Right lobe of liver (tissue), 6 donors: ENCODE measurements at places on chromosomes 13 and 19.

DNA sequence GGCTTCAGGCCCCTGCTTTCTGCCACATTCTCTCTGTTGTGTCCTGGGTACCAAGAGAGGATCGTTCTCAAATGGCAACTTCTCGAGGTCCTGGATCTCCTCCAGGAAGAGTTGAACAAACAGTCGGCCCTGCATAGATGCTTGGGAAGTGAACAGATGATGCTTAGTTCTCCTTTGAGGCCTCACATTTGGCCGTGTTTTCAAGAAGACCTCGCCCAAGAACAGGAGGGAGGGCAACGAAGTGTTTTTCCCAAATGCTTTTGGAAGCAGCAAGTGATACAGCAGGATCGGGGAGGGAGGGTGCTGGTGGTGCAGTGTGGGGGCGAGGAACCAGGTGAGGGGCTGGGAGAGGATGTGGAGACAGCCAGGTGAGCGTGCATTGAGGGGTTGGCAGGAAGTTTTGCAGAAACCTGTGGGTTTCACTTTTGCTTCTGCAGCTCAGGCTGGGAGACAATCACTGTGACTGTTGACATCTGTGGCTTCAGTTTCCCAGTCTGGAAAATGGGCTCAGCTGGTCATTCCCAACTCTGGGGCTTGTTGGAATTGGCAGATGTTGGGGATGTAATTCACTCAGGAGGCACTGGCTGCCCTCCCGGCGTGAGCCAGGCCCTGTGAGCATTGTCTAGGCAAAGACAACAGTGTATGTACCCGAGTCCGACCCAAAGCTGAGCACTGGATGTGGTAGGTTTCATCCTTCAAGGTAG, 21.6 kb downstream of the MAST3 start:
- no peak for DNase-seq

DNA sequence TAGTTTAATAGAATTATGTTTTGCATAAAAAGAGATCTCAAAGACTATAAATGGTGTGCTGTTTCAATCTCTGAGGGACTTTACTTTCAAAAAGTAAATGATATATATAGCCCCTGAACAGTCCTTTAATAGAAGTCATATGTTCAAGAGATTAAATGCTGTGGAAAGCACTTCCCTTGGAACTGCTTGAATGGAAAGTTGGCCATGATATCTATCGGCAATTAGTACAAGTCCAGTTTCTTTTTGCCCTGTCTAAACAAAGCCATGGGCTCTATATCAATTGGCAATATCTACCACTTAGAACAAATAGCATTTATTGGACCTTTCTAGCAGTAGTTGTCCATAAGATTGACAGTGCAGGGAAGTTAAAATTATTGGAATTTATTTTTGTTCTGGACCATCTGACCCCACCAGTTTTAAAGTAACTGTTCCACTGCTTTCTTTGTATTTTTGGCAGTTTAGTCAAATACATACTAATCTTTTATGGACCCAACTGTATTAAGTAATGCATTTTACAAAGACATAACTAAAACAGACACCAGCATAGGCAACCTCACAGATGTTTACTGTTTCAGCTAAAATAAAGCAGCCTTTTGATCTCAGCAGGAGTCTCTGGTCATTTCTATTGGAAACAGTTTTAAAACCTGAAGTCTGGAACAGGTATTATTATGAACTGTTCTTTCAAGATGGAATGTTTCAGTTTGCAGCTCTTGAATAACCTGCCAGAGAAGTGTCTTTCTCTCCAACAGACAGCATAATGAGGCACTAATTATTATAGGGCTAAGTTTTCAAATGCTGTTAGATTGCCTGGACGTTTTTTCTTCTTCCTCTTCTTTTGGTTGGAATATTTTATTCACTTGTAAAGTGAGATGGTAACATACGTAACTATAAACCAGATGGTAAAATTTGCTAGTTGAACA, 282.6 kb downstream of the DCLK1 start:
- DNase-seq: no peak

- peak; percentile 57 for DNase-seq
Measured at GRCh38 chr19:52923778-52924593, 758 bp upstream of the ZNF888 start.

DNA sequence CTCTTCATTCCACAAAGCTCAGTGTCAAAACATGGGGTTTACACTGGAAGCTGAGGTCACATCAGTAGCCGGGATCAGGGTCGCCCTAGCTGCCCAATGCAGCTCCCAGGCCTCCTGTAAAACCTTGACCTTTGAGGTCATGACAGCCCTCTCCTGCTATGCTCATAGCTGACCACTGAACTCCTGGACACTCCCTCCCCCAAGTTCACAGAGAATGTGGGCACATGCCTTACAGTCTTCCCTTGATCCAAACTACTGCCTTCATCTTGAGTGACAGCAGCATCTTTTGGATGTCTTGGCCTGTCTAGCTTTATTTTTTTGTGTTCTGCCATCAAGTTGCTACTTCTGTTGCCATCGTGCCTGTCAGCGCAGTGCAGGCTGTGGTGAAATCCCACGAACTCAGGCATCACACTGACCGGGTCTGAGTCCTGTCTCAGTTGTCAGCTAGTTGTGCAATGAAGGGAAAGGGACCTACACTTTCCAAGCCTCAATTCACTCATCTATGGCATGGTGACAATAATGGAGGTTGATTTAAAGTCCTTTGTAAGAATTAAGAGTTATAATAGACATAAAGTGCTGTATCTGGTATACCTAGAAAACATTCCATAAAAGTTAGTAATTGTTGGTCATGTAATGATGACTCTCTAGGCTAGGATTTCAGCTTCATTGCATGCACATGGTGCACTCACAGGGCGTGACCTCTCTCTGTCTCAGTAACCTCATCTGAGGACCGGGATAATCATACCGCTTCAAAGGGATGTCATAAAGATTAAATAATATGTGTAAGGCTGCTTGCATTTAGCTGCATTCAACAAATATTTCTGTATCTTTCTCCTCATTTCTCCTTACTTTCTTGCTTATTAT, 16.4 kb upstream of the ALOX5AP start:
- no peak for DNase-seq

DNA sequence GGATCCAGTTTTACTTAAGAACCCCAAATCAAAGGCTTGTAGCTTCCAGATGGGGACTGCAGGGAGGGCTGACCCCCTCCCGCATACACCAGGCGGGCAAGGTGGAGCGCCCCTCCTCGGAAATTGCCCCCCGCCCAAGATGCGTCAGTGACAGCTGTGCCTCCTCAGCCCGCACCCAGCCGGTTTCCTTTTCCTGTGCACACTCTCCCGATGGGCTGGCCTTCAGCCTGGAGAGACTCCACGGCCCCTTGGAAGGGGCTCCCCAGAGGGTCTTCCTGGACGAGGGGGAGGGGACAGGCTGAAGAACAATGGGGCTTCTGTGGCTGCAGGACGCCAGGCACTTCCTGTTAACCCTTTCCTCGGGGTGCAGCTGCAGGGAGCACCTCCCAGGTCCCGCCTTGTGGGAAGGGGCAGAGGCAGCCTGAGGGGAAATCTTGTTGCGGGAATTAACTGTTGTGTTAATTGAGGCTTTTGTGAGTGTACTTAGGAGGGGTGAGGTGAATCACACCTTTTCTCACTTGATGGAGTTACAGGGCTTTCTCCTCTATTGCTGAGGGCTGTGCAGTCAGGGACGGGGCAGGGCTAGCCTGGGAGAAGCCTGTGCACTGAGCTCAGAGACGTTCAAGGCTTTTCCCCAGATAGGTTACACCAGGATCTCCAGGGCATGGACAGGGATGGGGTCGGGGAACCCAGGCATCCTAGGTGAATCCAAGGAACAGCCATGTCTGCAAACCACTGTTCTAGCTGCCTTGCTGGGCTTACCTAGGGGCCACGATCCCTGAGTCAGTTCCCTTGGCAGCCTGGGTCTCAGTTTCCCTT, 14.3 kb downstream of the IER2 start:
- DNase-seq: peak; percentile 61

- DNase-seq: no peak
Measured at GRCh38 chr13:66171920-66172319, 1058.2 kb downstream of the PCDH9 start.

GRCh38 chr19:39738814-39739213, 985 bp upstream of the CLC start:
- DNase-seq: no peak

DNA sequence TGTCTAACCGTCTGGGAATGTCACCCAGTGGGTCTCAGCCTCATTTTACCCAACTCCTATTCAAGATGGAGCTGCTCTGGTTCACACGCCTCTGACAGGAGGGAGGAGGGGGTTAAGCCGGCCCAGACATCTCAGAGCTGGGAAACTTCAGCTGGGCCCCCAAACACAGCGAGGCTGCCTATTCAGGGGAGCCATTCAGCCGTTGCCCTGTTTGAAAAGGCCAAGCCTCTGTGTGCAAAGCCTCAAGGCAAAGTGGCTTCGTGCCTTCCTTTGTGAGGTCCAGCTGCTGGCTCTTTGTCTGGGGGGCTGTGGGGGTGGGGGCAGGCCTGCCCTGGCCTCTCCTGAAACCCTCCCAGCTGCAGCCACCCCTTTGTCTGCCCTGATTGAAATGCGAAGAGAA, 147.4 kb downstream of the PTPRS start:
- DNase-seq: no peak

GRCh38 chr13:22103046-22104027, 432.5 kb downstream of the FGF9 start:
- DNase-seq: no peak

DNA sequence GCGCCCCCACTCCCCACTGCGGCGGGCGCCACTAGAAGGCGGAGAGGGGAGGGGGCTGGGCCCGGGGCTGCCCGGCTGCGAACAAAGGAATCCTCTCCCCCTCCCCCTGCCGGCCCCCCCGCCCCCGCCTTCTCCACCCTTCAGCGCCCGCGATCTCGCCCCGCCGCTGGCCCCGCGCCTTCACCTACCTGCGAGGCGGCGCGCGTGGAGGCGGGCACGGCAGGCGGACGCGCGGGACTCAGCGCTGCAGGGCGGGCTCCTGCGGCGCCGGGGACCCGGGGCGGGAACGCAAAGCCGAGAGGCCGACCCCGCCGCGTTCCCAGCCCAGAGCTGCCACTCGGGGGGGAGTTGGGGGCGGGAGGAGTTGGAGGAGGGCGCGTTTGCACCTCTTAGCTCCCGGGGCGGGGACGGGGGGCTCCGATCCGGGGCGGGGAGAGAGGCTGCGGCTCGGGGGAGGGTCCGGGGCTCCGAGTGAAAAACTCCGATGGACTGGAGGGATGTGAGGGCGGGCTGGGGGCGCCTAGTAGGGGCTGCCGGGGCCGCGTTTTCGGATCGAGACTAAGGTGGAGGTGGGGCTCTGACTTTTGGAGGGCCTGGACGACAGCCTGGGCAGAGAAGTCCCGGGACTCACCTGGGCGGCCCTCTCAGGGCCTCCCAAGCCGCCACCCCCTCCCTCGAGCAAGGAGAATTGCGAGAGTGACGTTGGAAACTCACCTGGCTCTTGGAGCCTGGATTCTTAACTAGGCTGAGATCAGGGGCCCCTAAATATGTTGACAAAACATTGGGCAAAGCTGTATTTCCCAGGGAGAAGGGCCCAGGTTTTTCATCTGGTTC, at the start of gene FBN3:
FBN3 (minus strand) TSS at position 332 of the 834 bp plus-strand sequence. CDS start 2,112 bp downstream, outside the sequence.
- no peak for DNase-seq

DNA sequence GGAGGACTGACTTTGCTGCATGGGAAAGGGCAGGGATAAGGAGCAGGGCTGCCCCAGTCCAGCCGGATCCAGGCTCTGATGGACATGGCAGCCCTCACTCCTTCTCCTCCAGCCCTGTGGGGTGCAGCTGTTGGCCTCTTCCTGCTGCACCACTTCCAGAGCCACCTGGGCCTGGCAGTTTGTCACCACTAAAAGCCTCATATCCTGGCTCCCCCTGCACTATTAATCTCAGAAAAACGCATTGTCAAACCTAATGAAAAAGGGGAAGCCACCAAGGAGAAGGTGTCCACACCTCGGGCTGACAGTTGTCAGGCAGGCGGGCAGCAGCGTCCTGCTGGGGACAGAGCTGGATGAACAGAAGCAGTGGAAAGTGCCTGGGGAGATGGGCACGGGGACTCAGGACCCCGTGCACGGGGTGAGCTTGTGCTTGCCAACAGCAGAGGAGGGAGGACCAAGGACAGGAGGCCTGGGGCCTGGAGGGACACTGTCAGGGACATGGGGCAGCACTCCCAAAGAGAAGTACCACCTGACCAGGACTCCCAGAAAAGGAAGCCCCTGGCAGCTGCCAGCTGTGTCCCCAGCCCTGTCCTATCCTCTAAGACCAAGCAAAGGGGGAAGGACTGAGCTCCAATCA, 151.1 kb upstream of the TSHZ3 start:
- no peak for DNase-seq

DNA sequence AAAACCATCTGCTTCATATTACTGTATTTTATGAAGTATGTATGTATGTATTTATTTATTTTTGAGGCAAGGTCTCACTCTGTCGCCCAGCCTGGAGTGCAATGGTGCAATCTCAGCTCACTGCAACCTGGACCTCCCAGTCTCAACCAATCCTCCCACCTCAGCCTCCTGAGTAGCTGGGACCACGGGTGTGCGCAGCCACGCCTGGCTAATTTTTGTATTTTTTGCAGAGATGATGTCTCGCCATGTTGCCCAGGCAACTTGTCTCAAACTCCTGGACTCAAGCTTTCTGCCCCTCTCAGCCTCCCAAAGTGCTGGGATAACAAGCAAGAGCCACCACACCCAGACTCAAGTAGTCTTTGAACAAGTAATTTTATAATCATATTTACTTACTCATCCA, 5.5 kb downstream of the KATNAL1 start:
- no peak for DNase-seq

- no peak for DNase-seq
Measured at GRCh38 chr19:736125-736524, 14.8 kb upstream of the MISP start.

- no peak for DNase-seq
Measured at GRCh38 chr19:34503531-34504272, 22.1 kb downstream of the WTIP start.

DNA sequence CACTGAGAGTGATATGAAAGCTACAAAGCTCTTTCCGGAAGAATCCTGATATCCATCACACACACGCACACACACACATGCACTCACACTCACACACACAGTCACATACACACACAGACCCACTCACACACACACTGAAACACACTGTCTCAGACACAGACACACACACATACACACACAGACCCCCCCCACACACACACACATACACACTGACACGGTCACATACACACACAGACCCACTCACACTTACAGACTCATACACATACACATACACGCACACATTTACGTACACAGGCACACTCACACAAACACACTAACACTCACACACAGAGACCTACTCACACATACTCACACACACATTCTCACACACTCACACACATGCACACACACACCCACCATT, 58.6 kb downstream of the LIG4 start:
- DNase-seq: no peak

GRCh38 chr13:37919329-37919880, 49.8 kb upstream of the TRPC4 start:
- DNase-seq: no peak

GRCh38 chr19:14561847-14562351, 10.0 kb downstream of the NDUFB7 start:
- no peak for DNase-seq

- no peak for DNase-seq
Measured at GRCh38 chr13:112446867-112447266, 70.7 kb downstream of the SPACA7 start.

DNA sequence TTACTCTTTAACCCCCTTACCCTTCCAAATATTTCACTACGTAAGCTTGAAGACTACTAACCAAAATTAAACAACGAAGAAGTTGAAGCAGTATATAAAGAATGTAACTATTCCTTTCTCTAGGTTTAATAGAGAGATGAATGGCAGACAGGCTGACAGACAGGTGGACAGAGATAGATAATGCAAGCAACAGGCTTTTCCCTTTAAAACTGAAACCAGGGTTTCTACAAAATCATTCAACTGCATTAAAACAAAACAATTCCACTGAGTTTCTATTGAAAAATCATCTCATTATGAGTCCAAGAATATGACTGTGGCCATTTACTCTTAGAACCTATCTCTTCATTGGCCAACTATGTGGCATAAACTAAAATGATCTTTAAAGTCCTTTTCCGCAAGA, 15.2 kb downstream of the LNX2 start:
- DNase-seq: no peak
